ENCODE measurements at places on chromosomes 11 and 22.

GRCh38 chr11:13907678-13908077 lies 54.8 kb upstream of the SPON1 start:
- DNase-seq: no peak

GRCh38 chr11:115458877-115459276 lies 45.3 kb downstream of the CADM1 start:
- DNase-seq: no peak

DNA sequence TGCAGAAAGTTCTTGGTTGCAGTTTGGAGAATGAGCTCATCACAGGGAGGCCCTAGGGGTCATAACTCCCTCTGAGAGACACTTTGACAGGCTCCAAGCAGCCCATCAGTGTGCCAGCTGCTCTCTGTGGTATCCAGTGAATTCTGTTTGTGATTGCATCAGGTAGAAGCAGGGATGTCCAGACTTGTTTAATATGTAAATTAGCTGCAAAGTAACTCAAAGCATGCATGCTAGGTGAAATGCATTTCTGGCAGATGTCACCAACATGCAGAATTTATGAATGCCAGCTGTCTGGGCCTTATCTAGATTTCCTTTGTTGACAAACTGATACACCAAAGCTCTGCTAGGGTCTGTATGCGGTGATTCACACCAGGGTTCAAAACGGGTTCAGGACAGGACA lies 123.6 kb upstream of the MTNR1B start:
- DNase-seq: no peak

- DNase-seq: no peak
Observed at GRCh38 chr11:86355256-86355655, 19.4 kb upstream of the CCDC81 start.

- DNase-seq: no peak
Observed at GRCh38 chr11:103862094-103862801, 174.2 kb upstream of the DDI1 start.
